Naive thymus-derived CD4-positive, alpha-beta T cell (primary cell): ENCODE measurements at places on chromosomes 1 and 21.

DNA sequence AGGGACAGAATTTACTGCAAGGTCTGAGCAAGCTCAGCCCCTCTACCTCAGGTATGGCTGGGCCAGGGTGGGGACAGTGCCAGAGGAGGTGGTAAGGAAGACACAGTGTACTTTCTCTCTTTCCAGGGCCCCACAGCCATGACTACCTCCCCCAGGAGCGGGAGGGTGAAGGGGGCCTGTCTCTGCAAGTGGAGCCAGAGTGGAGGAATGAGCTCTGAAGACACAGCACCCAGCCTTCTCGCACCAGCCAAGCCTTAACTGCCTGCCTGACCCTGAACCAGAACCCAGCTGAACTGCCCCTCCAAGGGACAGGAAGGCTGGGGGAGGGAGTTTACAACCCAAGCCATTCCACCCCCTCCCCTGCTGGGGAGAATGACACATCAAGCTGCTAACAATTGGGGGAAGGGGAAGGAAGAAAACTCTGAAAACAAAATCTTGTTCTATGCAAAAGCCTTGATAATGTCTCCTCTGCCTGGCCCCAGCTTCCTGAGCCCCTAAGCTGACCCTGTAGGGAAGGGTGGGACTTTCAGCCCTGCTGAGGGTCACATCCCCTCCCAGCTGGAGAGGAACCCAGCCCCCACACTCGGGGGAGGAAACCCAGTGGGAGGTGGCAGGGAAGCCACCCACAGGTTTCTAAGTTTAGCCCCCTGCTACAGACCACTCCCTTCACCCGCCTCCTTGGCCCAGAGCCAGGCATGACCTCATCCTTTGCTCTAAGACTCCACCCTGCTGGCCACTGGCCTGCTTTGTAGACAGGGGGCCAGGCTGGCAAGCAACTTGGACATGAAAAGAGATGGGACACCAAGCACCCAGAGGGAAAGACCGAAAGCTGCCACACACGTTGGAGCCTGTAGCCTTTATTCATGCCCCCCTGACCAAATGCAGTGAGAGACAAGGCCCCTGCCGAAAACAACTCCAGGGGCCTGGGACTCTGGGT is 6.4 kb downstream of the RHOC start:
- peak; percentile 36 for DNase-seq

DNA sequence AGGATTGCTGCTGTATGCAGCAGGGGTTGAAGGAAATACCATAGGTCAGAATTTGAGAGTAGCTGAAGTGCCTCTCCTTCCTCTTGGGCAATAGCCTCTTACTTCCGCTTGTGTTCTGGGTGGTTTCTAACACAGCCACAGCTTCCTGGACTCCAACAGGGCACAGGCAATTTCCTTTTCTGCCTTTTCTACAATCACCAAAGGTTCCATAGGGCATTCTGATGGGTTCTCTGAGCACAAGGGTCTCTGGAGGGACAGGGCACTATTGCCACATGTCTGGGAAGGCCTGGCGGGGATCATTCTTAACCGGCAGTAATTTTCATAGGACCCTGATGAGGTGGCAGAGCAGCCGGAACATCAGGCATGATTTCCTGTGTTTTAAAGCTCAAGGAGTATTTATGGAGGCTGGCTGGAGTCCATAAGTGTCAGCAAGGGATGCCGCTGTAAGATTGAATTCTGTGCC is 5.5 kb upstream of the AGTRAP start:
- peak; percentile 50 for DNase-seq

GRCh38 chr1:90707363-90707710 is 9.8 kb downstream of the BARHL2 start:
- no peak for DNase-seq

- no peak for DNase-seq
Observed at GRCh38 chr1:30444401-30444800, 279.0 kb downstream of the MATN1 start.

GRCh38 chr21:39633770-39634181 is 21.0 kb downstream of the B3GALT5 start:
- DNase-seq = no peak

- DNase-seq = no peak
Observed at GRCh38 chr1:213723187-213723586, 264.6 kb upstream of the PROX1 start.

DNA sequence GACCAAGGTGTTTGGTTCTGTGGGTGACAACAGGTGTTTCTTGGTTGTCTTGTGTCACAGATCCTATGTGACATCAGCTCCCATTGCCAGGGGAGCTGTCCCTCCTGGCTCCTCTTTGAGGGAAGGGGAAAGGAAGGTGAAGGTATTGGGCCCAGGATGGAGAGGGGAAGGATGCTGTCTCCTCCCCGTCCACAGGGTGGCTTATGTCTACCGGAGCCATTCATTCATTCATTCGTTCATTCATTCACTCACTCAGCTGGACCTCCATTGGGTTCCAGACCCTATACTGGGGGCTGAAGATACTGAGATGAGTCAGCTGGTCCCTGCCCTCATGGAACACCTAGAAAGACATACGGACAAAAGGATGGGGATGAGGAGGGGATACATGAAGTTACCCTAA is 38.9 kb downstream of the EPHB2 start:
- DNase-seq = no peak

DNA sequence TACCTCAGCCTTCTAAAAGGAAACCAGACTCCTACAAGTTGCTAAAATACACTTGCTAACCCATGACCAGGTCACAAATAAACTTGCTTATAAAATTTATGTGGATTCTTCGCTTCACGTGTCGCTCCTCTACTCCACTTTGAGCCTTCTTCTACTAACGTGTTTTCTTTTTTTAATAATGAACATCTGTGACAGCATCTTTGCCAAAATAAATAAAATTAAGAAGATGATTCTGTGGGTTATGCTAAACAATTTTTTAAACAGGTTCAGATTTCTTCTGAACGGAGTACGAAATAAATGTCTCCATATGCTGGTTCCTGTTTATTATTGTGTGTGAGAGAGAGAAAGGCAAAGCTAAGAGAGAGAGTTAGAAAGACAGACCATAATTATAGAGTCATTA is 735.8 kb downstream of the LTN1 start:
- DNase-seq = no peak

GRCh38 chr1:154796303-154796892 is 73.7 kb downstream of the KCNN3 start:
- no peak for DNase-seq

DNA sequence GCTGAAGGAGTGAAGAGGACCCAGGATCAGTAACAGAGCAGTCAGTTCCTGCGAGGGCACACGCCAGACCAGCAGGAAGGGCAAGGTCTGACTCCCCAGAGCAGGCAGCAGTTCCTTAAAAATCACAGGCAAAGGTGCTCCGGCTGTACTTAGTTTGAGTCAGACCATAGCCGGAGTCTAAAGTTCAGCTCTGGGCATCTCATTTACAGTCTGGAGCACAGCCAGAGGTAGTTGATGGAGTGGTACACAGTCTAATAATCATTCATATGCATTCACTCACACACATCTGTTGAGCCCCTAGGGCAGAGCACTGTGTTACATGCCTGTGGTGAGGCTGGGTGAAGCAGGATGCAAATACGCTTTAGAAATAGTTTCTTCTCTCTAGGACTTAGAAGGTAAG is 7.3 kb upstream of the AMIGO1 start:
- DNase-seq = no peak

- DNase-seq = no peak
Observed at GRCh38 chr1:101474039-101474665, 237.3 kb downstream of the S1PR1 start.

- DNase-seq = no peak
Observed at GRCh38 chr1:229596925-229597699, 28.8 kb downstream of the TAF5L start.

- DNase-seq = no peak
Observed at GRCh38 chr1:118101515-118101844, 83.5 kb downstream of the SPAG17 start.

- no peak for DNase-seq
Observed at GRCh38 chr1:16474166-16474800, 33.8 kb downstream of the NECAP2 start.

DNA sequence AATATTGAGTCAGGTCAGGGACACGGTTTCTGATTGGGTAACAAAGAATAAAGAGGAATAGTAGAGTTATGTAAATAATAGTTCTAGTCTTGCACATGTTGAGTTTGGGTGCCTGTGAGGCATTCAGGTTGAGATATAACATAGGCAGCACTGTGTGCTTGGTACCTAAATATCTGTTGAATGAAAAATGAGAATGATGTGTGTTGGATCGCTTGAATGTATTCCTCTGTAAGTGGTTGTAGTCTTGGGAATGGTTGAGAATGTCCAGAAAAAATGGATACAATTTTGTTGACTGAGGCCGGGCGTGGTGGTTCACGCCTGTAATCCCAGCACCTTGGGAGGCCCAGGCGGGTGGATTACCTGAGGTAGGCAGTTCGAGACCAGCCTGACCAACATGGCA is 116.3 kb upstream of the HNRNPU start:
- no peak for DNase-seq

- DNase-seq = peak; percentile 36
Observed at GRCh38 chr1:50774759-50775351, 185.2 kb downstream of the FAF1 start.

DNA sequence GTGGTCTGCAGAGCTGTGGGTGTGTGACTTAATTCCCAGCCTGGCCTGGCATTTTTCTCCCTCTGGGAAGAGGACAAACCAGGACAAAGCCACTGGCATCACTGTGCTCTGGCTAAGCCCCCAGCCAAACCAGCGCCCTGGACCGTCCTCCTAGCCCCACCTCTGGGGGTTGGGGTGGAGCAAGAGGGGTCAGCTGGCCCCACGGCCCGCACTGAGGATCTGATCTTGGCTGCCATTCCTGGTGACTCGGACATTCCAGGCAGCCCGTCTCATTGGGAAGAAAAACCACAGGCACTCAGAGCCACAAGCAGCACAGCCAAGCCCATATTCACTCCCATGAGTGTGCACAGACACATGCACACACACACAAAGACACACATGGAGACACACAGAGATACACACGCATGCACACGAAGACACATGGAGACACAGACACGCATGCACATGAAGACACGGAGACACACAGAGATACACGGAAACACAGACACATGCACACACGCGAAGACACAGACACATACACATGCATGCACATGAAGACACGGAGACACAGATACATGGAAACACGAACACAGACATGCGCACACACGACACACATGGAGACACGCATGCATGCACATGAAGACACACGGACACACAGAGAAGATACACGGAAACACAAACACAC is 2.3 kb upstream of the MXRA8 start:
- DNase-seq = no peak

DNA sequence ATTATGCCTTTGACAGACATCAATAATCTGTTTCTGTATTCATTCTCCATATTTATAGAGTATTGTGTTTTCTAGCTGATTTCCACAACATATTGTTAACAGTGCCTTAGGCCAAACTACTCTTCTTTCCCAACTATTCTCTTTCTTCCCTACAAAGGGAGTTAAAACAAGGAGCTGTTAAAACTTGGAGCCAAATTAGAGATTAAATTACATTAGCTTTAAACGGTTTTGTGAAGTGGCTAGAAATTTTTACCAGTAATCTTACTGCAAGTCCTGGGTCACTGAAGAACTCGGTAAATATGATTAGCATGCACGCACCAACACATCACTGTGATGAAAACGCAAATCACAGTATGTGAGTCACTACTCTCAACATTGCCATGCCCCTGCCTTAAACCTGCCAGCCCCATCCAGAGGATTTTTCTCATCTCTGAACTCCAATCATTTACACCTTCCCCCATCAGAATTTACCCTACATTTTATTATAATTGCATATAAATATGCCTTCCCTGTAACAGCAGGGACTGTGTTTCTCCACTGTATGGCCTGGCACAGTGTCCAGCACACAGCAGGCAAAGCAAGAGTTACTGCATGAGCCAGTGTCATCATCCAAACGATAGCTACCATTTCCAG is 1.5 kb upstream of the PRDX6 start:
- DNase-seq = no peak

DNA sequence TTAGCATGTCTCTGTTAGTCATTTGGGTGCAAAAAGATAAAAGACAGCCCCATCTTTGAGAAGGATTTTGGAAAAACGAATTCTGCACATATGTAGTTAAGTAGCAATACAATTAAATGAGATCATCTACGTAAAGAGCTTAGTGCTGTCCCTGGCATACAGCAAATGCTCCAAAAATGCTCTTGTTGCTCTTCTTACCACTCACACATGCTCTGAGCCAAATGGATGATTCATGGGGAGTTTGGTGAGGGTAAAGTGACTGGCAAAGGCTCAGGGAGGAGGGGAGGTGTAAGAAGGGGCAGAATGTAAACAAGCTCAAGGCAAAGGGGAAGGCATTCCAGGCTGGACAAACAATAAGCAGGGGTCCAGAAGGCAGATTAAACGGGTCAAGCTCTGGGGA is 191.9 kb downstream of the AK5 start:
- DNase-seq = no peak

DNA sequence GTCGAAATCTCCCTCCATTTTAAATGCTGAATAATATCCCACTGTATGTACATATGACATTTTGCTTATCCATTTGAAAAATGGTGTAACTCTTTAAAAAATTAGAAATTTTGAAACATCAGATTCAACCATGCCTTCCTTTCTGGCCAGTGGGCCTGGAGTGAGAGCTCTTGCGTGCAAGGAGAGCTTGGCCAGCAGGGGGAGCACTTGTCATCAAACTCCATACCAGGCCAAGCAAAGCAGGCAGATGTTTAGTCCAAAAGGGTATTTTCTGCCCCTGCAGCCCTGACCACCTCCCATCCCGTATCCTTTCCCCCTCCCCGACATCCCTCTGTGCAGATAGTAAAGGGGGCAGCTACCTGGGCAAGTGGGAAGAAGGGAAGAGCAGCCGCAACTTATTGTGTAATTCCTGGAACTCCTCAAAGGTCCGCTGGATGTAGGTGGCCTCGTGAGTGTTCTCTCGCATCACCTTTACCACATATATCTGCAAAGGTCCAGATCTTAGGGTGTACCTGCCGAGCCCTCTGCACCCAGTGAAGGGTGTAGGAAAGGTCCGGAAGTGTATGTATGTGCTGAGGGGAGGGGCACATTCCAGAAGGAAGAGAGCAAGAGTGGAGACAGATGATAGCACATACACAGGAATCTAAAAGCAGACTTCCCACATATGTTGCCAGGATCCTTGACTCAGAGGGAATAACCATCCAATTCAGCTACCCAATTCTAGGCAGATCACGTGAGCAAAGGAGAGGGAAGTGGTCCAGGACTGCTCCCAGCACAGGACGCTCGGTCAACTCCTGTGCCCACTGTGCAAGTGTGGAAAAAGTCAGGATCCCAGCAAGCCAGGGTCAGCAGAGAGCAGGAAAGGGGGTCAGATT is 19.9 kb upstream of the PPP1R15B start:
- DNase-seq = peak; percentile 52

DNA sequence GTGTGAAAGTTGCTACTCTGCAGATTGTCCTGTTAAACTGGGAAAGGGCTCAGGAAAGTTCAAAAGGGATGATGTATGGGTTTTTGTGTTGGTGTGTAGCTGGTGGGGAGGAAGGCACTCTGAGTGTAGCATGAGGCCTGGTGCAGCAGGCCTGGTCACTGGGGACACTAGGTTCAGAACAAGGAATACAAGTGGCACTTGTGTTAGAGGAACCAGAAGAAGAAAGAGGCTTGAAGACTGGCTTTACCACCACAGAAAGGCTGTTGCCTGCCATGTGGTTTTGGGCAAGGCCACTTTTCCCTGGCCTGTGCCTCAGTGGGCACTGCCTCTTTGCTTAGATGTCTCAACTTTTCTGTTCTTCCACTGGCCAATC is 122.8 kb downstream of the NOS1AP start:
- no peak for DNase-seq

- DNase-seq = no peak
Observed at GRCh38 chr1:226233806-226234205, 10.3 kb downstream of the MIXL1 start.
